ENCODE measurements at places on chromosomes 16 and 17. TPM values are rescaled to one million over a fixed set of nuclear protein-coding genes. Genes with fewer than 3 reads are reported as not detected.

ACAP1 gene
- total RNA-seq: 756 TPM

C17orf75 gene
- total RNA-seq: 31.5 TPM

KRT33B gene
- total RNA-seq: not detected

IST1 gene
- 228 TPM for total RNA-seq

KRTAP2-1 gene
- total RNA-seq: not detected

DNA sequence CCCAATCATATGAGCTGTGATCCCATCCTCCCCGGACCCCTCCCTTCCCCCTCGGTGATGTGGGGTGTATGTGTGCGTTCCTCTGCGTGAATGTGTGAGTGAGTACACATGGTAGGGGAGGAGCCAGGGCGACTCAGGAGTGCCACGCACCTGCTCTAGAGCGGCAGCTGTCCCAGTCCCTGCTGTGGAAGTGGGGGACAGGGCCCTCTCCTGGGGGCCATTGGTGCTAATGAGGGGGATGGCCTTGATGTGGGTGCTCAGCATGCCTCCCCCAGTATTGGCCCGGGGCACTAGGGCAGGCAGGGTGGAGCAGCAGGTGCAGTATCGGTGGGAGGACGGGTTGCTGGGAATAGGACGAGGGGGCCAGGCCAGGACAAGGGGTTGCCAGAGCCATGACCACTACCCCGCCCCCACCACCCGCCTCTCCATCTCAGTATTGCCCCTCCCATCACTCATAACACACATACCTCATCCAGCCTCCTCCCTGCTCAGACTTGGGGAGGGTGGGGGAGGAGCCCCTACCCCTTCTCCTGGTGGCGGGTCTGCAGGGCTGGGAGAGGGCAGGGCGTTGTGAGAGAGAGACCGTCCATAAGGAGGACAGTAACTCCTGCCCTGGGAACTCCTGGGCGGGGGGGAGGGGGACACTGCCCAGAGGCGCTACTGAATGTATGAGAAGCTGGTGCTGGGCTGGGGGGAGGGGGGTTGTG, 8.5 kb downstream of the NR1D1 start:
- peaks cover 26% of the 10 kb centered on the region for H3K4me1 ChIP-seq
- H3K27ac ChIP-seq: no peak overlapping the region
- no peak overlapping the region for H3K4me3 ChIP-seq
- peaks cover 11% of the 10 kb centered on the region for H3K36me3 ChIP-seq
- H3K27me3 ChIP-seq: no peaks in the 10 kb centered on the region
- no peak for DNase-seq
